ENCODE measurements at places on chromosomes 5 and 9. TPM values are rescaled to one million over a fixed set of nuclear protein-coding genes. Genes with fewer than 3 reads are reported as not detected.

DNA sequence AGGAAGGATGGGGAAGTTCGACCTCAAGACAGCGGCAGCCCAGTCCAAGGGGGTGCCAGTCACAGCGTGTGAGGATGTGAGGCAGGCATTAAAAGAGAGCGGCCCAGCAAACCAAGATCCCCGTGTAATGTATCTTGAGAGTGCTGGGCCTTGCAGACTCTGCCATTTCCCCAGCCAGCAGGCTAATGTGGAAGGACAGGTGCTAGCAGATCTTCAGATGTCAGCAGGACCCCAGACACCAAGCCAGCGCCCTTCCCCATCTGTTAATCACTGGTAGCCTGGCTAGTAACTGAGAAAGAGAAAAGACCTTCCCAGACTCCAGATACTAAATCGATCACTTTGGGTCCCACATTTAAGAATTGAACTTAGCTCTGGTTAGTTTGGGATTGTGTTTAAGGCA lies 62.2 kb downstream of the NTRK2 start:
- DNase-seq, result no peak

- no peak for DNase-seq
Measured at GRCh38 chr9:88218726-88219125, 80.5 kb upstream of the SPATA31C2 start.

DNA sequence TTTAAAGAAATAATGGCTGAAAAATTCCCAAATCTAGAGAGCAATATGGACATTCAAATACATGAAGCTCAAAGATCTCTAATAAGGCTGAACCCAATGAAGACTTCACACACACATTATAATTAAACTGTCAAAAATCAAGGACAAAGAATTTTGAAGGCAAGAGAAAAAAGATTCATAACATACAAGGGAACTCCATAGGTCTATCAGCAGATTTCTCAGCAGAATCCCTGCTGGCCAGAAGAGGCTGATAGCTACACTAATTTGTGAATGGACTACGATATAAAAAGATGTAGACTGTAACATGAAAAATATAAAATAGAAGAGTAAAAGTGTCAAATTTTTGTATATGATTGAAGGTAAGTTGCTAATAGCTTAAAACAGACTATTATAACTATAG lies 251.9 kb downstream of the ADAMTS6 start:
- DNase-seq, result no peak

DNA sequence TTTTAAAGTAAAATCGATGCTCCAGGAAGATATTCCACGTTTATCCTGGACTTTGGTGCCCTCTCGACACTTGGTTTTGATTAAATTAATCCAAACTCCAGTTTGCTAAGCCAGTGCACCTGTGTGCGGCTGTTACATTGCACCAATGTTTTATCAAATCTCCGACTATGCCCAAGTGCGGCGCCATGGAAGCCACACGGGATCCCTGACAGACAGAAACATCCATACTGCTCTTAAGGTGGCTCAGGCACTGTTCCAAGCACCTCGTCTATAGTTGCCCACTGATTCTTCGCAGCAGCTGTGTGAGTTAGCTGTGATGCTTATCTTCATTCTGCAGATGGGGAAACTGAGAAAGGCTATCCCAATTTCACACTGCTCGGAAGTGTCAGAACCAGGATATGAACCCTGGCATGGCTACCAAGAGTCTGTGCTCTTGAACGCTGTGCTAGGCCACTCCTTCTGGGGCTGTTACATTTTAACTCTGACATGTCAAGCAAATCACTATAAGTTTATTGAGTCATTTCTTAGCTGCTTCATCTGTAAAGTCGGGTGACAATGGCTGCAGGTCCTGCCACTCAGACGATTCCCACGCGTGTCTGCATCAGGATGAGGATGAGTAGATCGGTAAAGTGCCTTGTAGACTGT lies 113.0 kb downstream of the ADAMTS2 start:
- DNase-seq, result peak; percentile 3

DNA sequence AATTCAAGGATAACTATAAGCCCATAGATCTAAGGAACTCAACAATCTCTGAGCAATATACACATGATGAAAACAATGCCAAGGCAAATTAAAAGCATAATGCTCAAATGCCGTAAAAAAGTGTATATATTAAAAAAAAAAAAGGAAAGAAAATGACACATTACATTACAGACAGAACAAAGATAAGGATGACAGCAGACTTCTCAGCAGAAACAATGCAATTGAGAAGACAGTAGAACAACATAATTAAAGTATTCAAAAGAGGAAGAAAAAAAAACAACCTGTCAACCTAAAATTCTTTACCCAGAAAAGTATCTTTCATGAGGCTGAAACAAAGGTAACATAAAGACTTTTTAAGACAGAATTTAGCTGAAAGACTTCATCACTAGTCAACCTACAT lies 591.7 kb downstream of the ZNF608 start:
- DNase-seq, result no peak

KIF24 gene
- 1.2 TPM for total RNA-seq

CDKN2B gene
- total RNA-seq, result 0.83 TPM

CER1 gene
- 0.61 TPM for total RNA-seq

BARHL1 gene
- not detected for total RNA-seq

All from uterus (tissue), 4 donors.